Pancreas (tissue), 10 donors: ENCODE measurements at places on chromosomes 5 and 9. TPM values are rescaled to one million over a fixed set of nuclear protein-coding genes. Genes with fewer than 3 reads are reported as not detected.

GRCh38 chr9:127132921-127133647 is 10.6 kb upstream of the ANGPTL2 start:
- no peak for DNase-seq

Gene SRD5A1
- 6.8 TPM for total RNA-seq

DNA sequence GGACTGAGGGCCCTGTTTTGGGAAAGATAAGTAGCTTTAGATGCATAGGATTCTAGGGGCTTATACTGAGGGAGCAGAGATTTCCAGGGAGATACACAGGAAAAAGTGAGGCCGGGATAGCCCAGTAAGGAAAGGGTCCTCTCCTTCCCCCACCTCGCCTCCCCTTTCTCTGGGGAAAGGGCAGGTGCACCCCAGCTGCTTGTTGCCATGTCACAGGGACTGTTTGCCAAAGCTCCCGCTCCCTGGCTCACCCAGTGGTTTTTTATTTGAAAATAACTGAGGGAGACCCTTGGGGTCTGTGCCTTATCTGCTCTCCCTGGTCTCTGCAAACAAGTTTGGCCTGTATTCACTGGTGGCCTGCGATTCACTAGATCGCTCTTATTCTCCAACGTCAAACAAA is 51.2 kb downstream of the RGS3 start:
- peak; percentile 51 for DNase-seq

Gene ARL14EPL
- total RNA-seq, result not detected

DNA sequence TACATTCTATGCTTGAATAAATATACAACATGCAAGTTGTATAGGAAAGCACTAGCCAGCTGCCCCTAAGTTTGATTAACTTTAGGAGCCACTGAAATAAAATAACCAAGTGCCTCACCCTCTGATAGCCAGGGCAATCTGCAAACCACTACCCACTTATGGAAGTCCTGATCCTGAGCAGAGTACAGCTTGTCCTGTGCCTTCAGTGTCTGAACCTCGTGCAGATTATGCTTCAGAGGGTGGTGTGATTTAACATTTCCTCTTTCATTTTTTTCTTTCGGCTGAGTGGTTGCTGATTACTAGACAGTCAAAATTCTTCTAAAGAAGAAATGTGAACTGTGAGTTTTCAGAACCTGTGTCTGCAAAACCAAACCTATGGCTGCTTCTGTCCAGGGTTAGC is 327.7 kb downstream of the PIK3R1 start:
- no peak for DNase-seq

- no peak for DNase-seq
These were observed 248.3 kb upstream of the CCNG1 start for GRCh38 chr5:163189023-163189553.

Gene C9orf153
- 0.13 TPM for total RNA-seq

Gene MPDZ
- 3.6 TPM for total RNA-seq

GRCh38 chr5:106818552-106818951 is 852.2 kb downstream of the EFNA5 start:
- no peak for DNase-seq

GRCh38 chr9:110763568-110763967 is 95.0 kb downstream of the MUSK start:
- DNase-seq, result no peak

- DNase-seq, result no peak
These were observed 488.0 kb downstream of the RASEF start for GRCh38 chr9:82574911-82575310.

GRCh38 chr5:13278148-13278547 is 666.3 kb downstream of the DNAH5 start:
- no peak for DNase-seq

DNA sequence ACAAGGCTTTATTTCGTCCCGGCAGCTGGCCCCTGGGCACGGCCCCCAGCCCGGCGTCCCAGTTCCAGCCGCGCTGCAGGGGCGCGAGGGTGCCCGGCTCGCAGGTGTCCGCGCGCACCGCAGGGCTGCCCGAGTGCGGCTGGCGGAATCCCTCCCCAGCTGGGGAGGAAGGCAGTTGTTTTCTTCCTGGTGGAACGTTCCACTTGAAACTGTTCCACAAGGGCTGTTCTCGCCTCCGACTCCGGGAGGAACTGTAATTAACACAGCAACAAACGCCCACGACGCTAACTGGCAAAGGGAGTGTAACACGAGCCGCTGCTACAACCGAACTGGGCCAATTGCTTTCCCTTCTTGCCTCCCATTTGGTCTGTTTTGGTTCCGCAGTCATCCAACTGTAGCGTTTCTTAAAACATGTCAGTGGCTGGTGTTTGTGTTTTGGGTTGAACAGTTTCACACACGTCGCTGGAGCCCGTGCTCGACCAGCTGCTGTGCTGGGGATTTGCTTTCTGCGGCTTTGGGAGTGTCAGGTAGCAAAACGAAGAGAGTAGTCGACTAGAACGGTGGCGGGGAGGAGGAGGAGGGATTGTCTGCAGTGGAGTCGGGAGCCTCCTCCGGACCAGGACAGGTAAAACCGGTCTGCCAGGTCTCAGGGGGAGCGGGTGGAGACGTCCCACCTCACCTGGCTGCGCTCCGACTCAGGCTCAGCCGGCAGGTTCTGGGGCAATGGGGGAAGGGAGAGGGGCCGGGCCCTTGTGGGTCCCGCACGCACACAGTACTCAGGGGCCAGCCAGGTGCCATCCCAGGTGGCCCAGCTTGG is 131.6 kb upstream of the NIPBL start:
- DNase-seq, result peak; percentile 94

DNA sequence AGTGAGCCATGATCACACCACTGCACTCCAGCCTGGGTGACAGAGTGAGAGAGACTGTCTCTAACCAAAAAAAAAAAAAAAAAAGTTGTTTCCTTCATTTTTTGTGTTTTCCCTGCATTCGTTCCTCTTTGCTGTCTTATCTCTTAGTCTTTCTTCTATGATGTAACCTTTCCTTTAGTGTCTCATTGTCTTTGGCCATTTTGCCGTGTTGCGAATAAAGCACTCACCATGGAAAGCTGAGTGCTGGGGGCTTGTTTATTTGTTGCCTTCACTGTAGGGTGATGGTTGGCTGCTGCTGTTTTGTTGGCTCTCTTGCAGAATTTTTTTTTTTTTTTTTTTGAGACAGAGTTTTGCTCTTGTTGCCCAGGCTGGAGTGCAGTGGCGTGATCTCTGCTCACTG is 7.7 kb downstream of the EHMT1 start:
- no peak for DNase-seq

DNA sequence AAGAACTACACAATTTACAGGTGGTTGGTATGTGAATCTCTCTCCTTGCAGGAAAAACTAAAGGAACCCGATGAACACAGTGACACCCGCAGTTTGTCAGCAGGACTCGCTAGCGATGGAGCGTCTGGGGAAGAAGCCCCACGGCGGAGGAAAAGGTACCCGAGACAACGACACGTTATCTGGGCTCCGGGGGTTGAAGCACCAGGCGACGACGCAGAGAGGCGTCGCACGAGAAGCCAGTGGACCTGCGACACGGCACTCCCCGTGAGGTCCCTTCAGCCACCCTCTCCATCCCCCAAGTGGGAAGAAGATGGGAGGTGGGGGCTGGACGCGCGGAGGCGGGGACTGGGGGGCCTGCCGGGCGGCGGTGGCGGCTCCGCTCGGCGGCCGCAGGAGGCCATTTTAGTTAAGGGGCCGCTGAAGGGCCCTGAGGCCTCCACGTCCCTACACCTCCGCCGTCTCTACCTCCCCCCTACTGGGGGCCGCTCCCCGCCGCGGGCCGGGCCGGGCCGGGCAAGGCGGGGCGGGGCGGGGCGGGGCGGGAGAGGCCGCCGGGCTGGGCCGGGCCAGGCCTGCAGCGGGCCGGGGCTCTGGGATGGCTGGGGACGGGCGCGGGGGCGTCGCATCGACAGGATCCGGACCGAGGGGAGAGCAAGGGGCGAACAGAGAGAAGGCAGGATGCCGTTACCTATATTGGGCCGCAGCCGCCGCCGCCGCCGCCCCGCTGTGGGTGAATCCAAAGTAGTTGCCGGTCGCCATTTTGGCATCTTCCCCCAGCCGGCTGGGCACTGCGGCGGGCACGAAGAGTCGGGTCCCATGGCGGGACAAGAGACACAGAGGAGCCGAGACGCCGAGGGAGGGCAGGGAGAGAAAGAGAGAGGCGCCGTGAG is 754 bp downstream of the ZFR start:
- peak; percentile 30 for DNase-seq
